HTR-8/SVneo (cell line): ENCODE measurements at places on chromosomes 3 and 15.

DNA sequence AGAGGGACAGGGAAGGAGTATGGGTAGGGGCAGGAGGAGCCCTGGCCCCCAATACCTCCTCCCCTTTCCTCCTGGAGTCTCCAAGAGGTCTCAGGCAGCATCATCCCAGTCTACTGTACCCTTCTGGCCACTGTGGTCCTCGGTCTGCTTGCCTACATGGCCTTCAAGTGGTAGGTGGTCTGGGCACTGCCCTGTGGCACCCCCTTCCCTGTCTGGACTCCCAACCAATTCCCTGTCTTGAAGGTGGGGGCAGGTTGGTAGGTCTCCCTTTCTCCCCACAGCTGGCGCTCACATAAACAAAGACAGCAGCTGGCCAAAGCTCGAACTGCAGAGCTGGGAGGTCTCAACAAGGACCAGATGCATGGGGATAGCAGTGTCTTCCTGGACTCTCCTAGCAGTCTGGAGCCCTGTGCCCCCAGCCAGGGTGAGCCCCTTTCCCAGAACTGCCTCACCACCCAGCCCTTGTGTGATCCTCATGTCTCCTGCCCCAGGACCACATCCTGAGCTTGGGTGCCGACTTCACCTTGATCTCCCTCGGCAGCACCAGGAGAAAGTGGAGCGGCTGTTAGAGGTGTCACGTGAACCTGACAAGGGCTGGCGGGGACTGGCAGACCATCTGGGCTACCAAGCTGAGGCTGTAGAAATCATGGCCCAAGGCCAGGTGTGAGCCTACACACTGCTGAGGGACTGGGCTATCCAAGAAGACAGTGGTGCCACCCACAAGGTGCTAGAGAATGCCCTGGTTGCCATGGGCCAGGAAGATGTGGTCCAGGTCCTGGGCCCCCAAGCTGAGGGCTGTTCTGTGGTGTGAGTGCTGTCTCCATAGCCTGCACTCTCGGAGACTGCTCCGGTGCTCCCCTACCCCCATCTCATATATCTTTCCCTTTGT lies 33.1 kb downstream of the NBEAL2 start:
- no peak for DNase-seq

GRCh38 chr15:63752075-63752684 lies 81.6 kb downstream of the HERC1 start:
- peak; percentile 39 for DNase-seq

DNA sequence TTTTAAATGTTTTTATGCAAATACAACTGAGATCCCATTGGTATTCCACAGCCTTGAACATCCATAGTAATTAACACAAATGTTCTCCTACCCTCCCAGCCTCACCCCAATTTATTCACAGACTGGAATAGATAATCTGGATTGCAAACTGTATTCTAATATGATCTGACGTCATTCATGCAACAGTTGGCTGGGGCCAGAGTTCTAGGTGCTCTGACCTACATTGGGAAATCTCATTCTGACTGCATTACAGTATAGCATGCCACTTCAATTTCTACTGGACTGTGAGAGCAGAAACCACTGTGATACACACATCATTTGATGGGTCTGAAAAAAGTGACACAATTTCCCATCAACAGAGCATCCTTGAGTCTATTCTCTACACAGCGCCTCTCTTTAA lies 403.1 kb downstream of the MAGI1 start:
- DNase-seq, result no peak

DNA sequence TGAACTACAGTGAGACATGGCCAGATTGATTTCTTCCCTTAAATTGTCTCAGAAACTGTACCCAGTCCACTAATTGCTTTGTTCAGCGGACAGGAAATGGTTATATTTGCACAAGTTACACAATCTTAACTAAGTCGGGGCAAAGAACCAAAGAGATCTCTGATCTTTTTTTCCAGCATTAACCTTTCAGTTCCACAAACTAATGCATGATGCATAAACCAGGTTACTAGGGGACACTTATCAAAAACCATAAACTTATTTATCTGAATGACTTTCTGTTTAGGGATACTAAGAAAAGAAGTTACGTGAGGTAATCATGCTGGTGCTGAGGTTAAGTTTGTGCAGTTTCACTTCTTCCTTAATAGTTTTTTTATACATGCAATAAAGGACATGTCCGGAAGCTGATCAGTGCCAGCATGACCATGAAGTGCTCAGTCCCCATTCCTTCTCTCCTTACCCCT lies 22.4 kb downstream of the FNDC3B start:
- no peak for DNase-seq

GRCh38 chr15:51756482-51756881 lies 5.1 kb downstream of the TMOD2 start:
- no peak for DNase-seq

- DNase-seq, result no peak
Measured at GRCh38 chr15:94259121-94259751, 27.9 kb downstream of the MCTP2 start.

- DNase-seq, result no peak
Measured at GRCh38 chr15:31540633-31541032, 214.0 kb downstream of the KLF13 start.

- DNase-seq, result no peak
Measured at GRCh38 chr3:53794597-53794996, 51.6 kb downstream of the CHDH start.

DNA sequence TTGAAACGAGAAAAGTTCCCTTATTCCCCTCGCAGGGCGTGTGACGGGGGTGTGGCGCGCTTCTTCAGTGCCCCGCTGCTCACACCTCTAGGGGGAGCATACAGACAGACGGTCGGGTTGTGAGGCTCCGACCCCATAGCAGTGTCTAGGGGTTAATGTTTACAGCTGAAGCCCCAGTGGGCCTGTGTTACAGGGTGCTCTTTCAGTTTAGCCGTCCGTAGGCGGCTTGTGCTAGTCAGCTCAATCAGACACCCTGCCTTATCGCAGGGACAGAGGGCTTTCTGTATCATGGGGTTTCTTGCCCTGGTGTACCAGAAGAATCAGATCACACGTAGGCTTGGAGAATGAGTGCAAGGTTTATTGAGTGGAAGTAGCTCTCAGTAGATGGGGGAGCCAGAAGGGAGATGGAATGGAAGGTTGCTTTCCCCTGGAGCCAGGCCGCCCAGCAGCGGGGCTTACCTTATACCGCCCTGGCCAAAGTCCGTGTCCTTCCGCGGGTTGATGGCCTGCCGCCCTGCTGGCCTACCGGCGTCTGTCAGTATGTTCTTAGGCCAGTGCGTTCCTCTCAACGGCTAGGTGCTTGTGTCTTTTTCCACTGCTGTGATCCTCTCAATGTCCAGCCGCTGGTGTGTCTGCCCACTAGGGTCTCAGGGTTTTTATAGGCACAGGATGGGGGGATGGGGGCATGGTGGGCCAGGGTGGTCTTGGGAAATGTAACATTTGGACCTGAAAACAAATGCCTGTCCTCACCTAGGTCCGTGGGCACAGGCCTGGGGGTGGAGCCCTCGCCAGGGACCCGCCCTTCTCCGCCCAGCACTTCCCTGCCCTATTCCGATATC lies 32.2 kb upstream of the ACP3 start:
- DNase-seq, result no peak

DNA sequence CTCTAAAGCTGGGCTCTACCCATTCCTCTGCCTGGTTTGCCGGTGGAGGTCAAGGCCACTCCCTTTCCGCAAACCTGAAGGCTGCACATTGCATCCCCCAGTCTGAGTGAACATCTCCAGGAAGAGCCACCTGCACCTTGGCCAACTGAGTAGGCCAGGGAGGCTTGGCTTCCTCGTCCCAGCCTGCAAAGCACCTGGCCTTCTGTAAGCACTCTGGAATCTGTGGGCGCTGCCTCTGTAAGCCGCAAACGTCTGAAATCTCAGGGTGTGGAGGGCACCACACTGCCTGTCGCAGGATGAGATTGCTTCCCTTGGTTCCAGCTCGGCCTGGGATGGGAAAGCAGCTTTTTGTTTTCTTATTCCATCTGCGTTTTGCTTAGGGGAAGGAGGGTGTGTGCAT lies 81.3 kb downstream of the SEC22A start:
- DNase-seq, result no peak

DNA sequence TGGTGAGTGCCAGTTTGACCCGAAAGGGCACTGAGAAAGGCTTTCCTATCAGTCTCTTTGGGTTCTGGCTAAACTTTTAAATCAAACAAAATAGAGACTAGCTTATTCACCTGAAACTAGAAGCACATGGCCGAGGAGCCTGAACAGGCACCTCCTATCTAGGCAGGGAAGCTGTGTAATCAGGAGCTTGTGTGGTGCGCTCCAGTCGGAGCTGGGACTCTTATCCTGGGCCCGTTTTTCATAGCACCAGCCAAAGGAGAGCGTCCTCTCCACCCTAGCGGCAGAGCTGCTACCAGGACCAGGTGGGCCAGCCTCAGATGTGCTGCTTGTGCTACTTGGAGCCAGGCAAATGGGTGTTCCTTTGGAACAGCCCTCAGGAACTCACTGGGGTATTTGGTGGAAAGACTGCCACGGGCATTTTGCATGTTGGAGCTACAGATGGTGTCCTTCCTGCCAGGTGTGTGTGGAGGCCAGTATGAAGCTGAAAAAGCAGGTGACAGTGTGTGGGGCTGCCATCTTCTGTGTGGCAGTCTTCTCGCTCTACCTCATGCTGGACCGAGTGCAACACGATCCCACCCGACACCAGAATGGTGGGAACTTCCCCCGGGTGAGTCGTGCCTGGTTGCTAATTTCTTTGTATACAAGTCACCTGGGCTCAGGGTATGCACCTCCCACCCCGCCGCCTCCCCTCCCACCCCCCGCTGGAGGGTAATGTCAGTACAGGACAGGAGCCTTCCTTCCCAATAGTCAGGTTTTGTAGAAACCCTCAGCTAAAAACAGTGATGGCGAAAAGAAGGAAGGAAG lies 833 bp downstream of the MAN2A2 start:
- no peak for DNase-seq

DNA sequence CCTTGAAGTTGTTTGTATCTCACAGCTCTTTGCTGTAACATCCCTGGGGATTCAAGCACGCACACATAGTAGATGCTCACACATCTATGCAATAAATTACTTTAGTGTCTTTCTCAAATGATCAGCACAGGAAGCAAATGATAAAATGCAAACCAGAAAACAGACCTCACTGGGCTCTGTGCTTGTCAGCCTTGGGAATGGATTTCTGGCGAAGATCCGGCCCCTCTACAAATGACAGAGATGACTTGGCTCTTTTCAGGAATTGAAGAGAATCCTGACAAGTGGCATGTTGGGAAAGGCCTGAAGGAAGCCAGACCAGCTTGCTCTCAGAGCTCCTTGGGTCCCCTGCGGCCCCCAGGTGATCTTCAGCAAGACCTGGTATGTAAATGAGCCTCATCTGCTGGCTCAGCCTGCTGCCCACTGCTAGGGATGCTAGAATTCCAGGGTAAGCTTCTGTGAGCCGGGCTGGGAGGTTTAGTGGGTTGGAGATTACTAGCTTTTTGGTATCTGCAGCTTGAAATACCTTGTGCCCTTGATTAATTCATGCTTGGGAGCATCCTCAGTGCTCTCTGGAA lies 54.1 kb downstream of the LPP start:
- DNase-seq, result no peak

- DNase-seq, result no peak
Measured at GRCh38 chr3:131494706-131495105, 8.1 kb downstream of the MRPL3 start.

- DNase-seq, result peak; percentile 64
Measured at GRCh38 chr3:64188810-64189560, 36.3 kb downstream of the PRICKLE2 start.

GRCh38 chr15:60708684-60709083 lies 229.7 kb upstream of the ICE2 start:
- no peak for DNase-seq

GRCh38 chr15:98722645-98723044 lies 74.3 kb downstream of the IGF1R start:
- DNase-seq, result no peak

DNA sequence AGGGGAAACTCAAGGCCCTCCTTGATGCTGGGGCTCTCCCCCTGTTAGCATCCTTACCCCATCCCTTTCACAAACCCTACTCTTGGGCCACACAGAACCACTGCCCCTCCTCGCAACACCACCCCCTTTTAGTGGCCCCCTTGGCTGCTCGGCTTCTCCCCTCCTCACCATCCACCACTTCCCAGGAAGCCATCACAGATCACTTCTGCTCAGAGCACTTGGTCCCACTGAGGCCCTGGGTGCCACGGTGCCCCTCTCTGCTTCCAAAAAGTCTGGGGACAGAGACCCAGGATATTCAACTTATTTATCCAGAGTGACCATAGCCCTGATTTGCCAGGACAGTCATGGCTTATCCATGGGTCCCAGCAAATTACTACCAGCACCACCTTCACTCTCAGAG lies 2.4 kb downstream of the RHCG start:
- no peak for DNase-seq

DNA sequence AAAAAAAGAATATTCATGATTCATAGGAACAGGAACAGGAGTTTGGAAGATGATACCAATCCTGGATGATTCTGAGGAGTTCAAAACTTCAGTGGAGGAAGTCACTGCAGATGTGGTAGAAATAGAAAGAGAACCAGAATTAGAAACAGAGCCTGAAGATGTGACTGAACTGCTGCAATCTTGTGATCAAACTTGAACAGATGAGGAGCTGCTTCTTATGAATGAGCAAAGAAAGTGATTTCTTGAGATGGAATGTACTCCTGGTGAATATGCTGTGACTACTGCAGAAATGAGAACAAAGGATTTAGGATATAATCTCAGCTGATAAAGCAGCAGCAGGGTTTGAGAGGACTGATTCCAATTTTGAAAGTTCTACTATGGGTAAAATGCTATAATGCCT lies 72.7 kb downstream of the GSK3B start:
- no peak for DNase-seq

GRCh38 chr3:68703066-68703465 lies 229.3 kb downstream of the TAFA4 start:
- no peak for DNase-seq

DNA sequence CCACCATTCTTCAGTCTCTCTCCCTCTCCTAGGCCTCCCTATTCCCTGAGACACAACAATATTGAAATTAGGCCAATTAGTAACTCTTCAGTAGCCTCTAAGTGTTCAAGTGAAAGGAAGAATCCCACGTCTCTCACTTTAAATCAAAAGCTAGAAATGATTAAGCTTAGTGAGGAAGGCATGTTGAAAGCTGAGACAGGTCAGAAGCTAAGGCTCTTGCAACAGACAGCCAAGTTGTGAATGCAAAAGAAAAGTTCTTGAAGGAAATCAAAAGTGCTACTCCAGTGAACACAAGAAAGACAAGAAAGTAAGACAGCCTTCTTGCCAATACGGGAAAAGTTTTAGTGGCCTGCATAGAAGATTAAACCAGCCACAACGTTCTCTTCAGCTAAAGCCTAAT lies 41.3 kb downstream of the PPM1L start:
- DNase-seq, result no peak

DNA sequence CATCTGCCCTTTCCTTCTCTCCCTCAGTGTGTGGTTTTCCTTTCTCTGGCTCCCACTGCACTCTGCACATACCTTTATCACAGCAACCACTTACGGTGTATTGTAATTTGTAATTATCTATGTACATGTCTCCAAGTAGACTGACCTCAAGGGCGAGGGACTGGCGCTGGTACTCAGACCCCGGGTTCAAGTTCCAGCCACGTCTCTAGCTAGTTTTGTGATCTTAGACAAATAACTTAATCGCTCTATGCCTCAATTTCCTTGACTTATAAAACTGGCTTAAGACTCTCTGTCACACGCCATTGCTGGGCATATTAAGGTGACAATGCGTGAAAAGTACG lies 607 bp upstream of the SENP2 start:
- DNase-seq, result no peak
